ENCODE measurements at places on chromosomes 11 and 22.

- DNase-seq, result no peak
Measured at GRCh38 chr11:61482513-61482912, 26.0 kb upstream of the LRRC10B start.

DNA sequence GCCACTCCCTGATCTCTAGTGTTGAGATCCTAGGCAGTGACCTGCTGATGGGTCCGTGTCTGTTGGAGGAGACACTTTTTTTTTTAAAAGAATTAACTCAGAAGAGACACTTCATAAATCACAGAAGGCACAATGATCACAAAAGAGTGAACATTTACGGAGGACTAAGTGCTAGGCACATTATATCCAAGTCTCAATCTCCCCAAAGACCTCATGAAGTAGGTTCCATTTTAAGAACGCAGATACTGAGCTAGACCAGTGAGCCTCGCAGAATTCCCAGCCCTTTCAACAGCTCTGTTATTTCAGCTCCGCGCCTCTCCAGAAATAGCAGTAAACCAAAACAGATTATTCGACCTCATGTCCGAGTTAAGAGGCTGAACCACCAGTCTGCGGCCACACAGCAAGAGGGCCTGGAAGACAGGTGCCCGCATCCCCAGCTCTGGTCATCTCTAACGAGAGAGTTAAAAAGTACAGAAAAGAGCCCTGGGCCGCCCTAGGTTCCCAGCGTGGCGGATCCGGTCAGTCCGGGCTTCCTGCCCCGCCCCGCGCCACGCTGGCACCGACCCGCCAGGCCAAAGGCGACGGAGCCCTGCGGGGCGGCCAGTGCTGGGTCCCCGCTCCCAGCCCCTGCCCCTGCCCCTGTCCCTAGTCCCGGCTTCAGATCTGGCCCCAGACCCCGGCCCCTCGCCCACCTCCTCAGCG is 612 bp downstream of the XBP1 start:
- DNase-seq, result no peak

DNA sequence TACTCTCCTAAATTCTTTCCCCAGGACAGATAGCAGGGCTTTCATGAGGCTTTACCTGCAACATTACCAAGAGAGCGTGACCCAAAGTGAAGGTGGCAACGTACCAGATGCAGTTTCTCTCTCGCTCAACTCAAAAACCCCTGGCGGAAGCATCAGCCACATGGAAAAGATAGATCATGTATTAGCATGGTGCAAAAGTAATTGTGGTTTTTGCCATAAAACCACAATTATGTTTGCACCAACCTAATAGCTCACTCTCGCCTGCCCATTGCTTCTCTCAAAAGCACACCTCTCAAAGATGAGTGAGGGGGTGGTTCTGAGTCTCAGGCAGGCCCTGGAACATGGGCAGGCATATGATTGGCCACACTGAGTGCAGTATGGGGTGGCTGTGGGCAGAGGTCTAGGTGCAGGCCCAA is 7.0 kb downstream of the MS4A6A start:
- no peak for DNase-seq

DNA sequence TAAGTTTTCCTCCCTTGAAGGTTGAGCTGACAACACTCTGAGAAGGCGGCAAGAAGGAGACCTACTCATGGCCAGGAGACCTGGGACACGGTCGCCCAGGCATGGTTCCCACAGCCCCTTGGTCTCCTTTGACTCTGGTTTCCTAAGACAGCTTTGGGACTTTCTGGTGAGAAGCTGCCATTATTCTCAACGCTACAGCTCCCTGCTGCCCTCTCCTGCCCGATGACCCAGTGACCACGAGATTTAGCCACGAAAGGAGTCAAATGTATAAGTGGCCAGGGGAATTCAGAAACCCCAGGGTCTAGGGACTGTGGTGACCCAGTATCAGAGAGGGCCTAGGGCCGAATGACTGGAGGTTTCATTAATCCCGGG is 699 bp upstream of the SDF2L1 start:
- DNase-seq, result no peak

- no peak for DNase-seq
Measured at GRCh38 chr22:29442976-29443375, 4.6 kb downstream of the RFPL1 start.

DNA sequence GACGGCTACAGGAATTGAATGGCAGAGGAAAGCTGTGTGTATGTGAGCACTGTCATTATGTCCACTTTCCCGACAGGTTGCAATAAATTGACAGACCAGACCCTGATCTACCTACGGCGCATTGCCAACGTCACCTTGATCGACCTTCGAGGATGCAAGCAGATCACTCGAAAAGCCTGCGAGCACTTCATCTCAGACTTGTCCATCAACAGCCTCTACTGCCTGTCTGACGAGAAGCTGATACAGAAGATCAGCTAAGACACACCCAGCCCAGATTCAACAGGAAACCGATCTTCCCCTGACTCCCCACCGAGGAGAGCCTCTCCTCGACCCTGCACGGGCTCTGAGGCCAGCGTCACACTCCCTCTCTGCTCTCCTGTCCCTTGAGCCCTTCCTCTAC is 11.5 kb upstream of the GRK2 start:
- no peak for DNase-seq

- no peak for DNase-seq
Measured at GRCh38 chr11:120133216-120134105, 4.5 kb downstream of the TRIM29 start.
